ENCODE measurements at places on chromosomes 5 and 9.

DNA sequence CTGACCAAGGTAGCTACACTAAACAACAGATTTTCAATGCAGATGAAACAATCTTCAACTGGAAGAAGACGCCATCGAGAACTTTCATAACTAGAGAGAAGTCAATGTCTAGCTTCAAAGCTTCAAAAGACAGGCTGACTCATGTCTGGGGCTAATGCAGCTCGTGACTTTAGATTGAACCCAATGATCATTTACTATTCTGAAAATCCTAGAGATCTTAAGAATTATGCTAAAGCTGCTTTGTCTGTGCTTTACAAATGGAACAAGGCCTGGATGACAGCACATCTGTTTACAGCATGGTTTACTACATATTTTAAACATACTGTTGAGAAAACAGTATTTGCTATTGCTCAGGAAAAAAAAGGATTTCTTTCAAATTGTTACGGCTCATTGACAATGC is 54.9 kb downstream of the RICTOR start:
- DNase-seq, result no peak

- no peak for DNase-seq
These were observed 731.5 kb upstream of the CDH9 start for GRCh38 chr5:27769748-27770402.

DNA sequence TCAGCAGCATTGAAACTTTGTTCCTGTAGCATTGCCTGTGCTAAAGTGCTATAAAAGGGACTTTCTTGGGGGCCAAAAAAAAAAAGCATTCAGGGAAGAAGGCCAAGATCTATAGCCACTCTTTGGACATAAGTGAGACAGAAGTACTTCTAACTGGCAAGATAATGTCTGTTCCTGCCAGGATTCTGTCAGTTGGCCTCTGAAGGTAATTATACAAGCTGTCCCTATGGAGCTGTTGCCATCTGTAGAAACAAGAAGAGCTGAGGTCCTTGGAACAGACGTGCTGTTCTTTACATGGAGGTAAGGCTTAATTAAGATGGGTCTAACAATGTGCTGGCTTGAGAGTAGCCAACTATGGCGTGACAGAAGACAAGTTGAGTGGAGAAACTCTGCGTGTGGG is 9.7 kb downstream of the KIF20A start:
- no peak for DNase-seq

GRCh38 chr9:81053298-81054025 is 635.9 kb downstream of the TLE1 start:
- no peak for DNase-seq

DNA sequence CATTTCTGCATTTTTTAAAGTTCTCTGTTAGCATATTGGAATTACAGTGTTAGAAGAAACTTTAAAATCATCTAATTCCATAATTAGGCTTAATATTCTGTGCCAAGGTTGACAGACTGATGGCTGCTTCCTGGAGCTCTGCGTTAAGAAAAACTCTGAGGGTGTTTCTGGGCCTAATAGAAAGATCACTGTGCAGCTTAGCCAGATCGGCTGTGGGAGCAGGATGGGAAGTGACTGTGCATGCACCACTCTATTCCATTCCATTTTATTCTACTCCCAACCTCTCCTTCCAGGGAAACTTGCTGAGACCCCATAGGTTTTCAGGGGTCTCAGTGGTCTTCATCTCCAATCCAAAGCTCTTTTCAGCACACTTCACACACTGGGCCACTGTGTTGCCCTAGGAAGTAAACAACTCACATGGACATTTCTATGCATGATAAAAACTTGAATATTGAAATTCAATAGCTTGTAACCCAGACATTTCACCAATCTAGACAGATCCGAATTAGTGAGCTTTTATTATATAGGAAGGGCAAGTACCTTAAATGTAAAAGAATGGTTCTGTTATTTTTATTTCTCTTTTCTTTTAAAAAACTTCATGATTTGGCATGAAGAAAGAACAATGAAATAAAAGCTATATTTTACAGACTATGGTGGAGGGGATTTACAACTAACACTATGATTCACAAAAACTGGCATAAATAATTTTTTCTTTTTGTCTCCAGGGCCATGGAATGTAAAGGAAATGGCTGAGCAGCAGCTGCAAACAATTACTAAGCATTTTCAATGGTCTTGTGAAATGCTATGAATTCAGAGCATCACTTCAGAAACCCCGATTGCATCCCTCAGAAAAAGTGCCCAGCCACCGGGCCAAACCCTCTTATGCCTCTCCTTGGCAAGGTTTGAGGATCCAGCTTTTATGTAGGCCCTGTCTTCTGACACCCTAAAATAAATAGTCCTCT is 51.4 kb upstream of the DAB2 start:
- DNase-seq, result no peak

- DNase-seq, result no peak
These were observed 155.8 kb downstream of the PBX3 start for GRCh38 chr9:125902831-125903512.

GRCh38 chr5:73515232-73515631 is 17.0 kb downstream of the BTF3 start:
- DNase-seq, result peak; percentile 93

GRCh38 chr9:116647515-116647809 is 39.6 kb upstream of the TRIM32 start:
- DNase-seq, result no peak

GRCh38 chr5:120808135-120808534 is 344.0 kb downstream of the PRR16 start:
- no peak for DNase-seq

DNA sequence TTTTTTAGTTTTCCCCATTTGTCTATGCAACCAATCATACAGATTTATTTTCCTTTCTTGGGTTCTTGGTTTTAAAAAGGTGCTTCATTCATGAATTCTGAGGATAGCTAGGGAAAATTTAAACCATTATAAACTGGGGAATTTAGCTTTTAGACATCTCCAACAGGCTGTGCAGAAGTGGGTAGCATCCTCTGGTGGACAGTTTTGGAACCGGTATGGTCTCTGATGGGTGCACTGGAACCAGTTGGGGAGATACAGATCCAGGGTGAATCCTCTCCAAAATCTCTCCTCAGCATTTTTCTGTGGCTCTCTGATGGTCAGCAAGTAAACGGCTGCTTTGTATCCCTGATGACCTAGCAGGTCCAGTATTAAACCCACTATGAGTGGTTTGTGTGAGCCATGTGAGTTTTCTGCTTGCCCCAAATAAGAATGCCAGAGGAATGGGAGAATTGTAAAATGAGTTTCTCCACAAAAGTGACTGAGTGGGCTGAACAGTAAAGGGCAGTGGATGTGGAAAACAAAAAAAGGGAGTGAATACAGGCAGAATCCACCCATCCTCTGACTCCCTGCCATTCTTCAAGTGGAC is 9.1 kb upstream of the DNAJC25 start:
- DNase-seq, result no peak

DNA sequence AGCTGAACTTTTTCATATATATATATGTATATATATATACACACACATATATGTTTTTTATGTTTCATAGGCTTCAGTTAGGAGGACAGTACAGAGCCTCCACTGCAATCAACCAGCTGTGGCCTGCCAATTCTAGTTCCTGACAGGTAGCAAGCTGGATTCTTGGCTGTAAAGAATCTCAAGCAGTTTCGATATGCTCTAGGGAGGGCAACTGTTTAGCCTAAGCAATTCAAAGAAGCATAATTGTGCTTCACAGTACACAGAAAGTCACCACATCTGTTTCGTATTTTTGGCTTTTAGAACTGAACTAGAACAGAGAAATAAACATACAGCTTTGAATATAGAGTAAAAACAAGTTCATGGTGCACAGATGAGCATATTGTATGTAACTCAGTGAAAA is 152.4 kb upstream of the ARRDC3 start:
- no peak for DNase-seq

DNA sequence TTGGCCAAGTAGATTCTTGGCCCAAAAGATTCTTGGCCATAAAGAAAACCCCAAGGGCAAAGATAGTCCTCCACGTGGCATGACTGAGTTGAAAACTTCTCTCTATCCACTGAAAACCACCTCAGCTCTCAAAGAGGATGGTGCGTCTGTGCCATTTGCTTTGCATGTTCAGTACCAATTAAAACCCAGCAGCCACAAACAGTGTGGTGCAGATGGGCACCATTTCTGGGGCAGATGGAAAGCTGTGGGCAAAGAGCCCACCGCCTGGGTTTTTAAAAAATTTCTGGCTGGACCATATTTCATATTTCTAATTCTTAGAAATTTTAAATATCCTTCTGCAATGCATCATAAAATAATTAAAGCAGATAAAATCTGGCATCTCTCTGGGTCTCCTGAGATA is 84.5 kb upstream of the PUM3 start:
- no peak for DNase-seq

- DNase-seq, result no peak
These were observed 368 bp upstream of the FRMPD1 start for GRCh38 chr9:37650299-37650872.

GRCh38 chr9:16671591-16672137 is 198.8 kb downstream of the BNC2 start:
- no peak for DNase-seq

DNA sequence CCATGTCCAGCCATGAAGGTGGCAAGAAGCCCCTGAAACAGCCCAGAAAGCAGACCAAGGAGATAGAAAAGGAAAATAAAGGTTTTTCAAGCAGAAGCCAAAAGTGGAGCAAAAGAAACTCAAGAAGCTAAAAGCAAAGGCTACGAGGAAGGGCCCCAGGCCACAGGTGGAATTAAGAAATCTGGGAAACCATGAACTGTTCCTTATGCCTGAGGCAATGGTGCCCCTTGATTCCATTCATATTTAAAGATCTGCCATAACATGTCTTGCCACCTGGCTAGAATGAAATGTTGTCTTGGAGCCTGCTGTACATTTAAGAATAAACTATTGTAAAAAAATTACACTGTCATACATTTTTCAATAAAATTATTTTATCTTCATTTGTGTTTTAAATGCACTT is 59.5 kb upstream of the TARS1 start:
- DNase-seq, result no peak

DNA sequence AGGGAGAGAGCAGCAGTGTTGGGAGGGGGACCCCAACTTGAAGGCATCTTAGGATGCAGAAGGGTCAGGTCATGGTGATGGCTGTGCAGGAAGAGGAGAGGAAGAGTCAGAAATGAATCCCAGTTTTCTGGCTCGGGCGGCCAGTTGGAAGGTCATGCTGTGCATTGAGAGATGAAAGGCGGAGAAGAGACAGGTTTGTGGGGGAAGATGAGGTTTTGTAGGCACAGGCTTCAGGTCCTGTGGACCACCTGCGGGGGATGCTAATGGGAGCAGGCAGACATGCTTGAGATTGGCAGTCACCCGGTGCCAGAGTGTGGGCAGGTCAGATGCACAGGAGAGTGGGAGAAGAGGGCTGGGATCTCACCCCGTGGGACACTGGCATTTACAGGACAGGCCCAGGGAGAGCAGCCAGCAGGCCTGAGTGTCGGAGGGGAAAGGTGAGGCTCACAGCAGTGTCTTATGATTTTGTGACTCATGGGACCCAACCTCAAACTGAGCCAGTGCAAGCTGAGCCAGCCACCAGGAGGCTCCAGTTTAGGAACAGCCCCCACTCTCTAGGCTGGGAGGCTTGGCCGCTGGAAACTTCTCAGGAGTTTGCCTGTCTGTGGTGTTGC is 17.5 kb downstream of the STXBP1 start:
- no peak for DNase-seq

DNA sequence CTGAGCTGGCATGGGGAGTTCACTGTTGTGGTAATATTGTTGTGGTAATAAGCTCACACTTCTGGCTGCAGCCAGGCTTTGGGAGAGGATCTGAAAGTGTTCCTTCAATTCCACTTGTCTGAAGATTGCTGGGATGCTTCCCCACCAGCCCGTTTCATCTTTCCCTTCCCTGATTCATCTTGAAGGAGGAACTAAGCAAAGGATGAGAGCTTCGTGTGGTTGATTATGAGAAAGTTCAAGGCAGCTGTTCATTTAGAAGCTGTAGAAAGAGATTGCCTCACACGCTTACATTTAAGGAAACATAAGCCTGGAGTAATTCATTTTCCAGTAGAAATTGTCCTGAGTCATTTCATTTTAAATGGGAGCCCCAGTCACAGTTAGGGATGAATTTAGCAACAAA is 122.4 kb upstream of the GAS1 start:
- DNase-seq, result no peak

- DNase-seq, result no peak
These were observed 3.5 kb downstream of the PAX5 start for GRCh38 chr9:37030611-37030939.

DNA sequence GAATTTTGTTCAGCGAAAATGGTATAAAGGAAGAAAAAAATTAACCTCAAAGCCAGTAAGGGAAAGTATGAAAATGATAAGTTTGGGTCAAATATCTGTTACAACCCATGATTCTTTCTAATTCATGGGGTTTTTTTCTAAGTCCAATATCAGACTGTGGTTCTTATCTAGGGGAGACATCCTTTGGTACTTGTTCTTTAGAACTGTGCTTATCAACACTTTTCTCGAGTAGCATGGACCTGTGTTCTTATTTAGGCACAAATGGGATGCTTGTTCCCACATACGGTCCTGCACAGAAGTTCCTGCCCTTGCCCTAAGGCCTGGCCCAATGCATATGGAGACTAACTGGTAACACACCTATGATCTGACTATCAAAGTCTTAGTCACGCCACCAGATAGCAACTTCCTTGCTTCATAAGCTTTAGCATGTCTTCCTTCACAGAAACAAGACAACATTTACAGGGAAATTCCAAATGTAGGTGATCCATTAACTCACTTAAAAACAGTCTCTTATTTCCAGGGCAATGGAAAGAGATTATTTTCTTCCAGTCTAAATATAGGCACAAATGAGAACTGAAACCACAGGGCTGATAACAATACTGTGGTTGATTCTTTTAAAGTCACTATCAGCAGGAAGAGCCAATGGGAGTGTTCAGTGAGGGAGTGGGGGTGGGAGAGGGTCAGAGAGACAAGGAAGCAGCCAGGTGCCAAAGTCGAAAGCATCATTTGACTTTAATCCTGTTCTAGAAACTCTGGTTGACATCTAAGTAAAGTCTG is 268.8 kb upstream of the ANKRD55 start:
- no peak for DNase-seq

DNA sequence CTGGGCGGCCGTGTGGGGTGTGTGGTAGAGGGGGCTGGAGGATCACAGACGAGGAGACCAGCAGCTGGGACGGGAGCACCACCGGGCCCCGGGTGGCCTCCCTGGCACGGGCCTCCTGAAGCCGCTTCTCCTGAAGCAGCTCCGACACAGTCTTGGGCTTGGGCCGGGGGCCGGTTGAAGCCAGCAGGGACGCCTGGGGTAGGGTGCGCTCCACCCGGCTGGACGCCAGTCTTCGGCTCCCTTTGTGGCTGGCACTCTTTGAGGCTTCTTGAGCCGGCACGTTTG is 5.5 kb upstream of the CARD9 start:
- no peak for DNase-seq
